ENCODE measurements at places on chromosomes 6 and 20.

- DNase-seq, result no peak
Observed at GRCh38 chr20:52379723-52380336, 188.3 kb upstream of the ZFP64 start.

GRCh38 chr6:74645108-74645849 is 560.6 kb downstream of the COL12A1 start:
- DNase-seq, result no peak

- DNase-seq, result no peak
Observed at GRCh38 chr6:154921482-154921881, 73.6 kb upstream of the TIAM2 start.

DNA sequence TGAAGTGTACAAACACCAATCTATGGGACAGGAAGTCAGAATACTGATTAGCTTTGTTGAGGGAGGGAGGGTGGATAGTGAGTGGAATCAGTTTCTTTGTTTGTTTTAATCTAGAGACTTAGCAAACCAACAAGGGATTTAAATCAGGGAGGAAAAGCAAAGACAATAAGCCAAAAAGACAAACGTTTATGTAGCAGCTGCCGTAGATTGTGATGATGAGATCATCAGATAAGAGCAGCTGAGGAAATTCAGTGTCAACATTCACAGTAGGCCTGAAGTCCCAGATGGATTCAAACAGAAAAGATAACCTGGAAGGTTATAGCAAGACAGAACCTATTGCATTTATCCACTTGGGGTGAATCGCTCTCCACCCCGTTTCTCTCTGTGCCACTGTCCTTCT is 104.9 kb upstream of the SYNDIG1 start:
- no peak for DNase-seq

DNA sequence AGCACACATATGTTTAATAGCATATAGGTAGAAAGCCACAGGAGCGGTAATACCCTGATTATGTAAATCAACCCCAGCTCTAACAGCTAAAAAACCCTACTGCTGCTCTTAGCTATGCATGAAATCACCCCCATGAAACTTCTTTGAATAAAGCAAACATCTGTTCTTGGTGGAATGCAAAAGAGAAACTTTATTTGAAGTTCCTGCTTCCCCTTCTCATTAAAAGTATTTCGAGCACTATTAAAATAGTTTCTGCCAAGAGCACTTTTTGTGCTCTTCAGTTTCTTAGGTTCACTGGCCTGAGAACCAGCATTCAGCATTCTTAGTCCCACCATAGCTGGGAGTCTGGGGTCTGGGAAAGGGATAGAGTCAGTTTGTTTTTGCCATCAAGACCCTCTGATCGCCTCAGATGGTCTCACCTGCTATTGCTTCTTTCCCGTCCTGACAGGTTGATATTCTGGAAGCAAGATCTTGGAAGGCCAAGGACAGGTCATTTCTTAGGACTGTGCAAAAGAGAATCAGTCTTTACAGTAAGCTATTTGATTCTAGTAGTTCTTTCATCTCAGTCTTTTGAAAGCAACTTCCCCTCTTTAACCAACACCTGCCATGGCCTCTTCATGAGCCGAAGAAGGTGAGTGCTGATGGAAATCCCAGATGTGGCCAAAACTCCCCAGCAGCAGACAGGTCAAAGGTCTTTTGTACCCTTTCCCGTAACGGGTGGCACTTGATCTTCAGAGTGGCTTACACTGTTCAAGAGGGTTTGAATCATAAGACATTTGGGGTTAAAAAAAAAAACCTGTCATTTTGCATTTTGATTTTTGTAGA is 76.5 kb upstream of the TMEM170B start:
- DNase-seq, result no peak

GRCh38 chr6:108847738-108848115 is 495 bp upstream of the ARMC2 start:
- DNase-seq, result no peak

DNA sequence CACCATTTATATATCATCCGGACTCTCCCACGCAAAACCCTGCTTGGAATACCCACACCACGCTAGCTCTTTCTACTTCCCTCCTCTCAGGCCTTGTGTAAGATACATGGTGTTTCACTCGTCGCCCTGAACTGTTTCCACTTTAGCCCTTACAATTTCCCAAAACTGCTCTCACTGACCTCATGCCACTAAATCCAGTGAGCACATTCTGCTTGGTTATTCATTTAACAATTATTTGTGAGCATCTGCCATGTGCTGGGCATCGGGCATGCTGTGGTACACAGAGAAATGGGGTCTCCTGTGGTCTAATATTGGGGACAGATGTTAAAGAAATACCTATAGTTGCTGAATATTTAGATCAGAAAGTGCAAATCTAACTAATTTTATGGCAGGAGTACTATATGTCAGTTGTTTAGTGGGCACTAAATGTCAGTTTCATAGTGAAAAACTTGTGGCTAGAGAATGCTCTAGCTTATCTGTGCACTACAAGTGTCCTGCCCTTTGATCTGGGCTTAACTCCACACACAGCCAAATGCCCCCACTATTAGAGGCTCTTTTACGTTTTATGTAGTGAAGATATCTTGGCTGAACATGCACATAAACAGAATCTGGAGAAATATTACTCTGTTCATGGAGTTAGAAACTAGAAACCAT is 41.0 kb downstream of the PLEKHG1 start:
- DNase-seq, result no peak

DNA sequence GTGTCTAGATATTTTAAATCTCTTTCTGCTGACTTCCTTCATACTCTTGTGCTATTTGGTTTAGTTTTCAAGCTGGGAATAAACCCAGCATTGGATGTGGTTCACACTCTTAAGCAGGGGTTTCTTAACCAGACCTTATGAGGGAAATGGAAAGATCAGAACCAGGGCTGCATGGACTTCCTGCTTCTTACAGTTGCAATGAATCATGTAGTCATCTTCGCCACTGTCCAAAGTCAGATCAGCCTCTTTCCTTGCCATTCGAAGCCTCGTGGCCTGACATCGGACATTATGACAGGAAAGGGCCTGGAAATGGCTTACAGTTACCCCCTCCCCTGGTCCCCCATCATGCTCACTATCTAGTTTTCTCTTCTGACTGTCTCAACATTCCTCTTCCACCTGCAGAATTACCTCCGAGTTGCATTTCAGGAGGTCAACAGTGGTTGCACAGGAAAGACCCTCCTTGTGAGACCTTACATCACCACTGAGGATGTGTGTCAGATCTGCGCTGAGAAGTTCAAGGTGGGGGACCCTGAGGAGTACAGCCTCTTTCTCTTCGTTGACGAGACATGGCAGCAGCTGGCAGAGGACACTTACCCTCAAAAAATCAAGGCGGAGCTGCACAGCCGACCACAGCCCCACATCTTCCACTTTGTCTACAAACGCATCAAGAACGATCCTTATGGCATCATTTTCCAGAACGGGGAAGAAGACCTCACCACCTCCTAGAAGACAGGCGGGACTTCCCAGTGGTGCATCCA is 16.8 kb upstream of the NAA20 start:
- DNase-seq, result no peak

DNA sequence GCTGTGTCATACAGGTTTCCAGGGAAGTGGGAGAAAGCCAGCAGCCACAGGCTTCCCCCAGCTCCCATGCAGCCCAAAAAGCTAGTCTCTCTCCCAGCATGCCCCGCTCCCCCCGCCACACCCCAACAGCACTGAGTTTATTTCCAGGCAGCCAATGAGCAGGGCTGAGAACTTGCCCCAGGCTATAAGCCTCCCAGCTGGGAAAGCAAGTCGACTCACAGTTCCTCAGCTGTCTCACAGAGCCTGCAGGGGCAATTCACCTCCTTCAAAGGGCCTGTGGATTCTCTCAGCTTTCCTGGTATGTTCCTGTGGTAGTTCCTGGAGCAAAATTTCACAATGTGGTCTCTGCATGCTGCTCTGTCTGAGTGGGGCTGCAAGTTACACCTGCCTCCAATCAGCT is 34.2 kb downstream of the PAX1 start:
- DNase-seq, result no peak

GRCh38 chr20:56171087-56172012 is 77.2 kb upstream of the MC3R start:
- DNase-seq, result no peak

- no peak for DNase-seq
Observed at GRCh38 chr6:32982702-32983492, 14.5 kb downstream of the BRD2 start.

- DNase-seq, result no peak
Observed at GRCh38 chr6:44011350-44011920, 115.8 kb downstream of the MRPL14 start.

DNA sequence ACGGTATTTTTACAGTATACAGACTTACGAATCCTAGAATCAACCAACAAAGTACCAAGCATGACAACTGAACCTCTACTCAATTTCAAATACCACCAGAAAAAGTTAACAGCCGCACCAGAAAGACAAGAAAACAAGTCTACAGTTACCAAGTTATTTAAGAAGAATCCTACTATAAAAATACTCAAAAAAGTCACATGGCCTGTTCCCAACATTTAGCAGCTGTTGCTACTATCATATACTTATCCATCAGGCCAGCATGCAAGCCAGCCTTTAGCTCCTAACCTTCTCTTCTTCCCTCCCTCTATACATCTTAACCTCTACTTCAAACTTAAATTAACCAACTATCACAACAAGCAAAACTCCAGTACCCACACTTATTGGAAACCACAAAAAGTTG is 1.9 kb downstream of the SYNCRIP start:
- DNase-seq, result no peak

GRCh38 chr20:37315452-37316110 is 26.1 kb downstream of the MANBAL start:
- no peak for DNase-seq

DNA sequence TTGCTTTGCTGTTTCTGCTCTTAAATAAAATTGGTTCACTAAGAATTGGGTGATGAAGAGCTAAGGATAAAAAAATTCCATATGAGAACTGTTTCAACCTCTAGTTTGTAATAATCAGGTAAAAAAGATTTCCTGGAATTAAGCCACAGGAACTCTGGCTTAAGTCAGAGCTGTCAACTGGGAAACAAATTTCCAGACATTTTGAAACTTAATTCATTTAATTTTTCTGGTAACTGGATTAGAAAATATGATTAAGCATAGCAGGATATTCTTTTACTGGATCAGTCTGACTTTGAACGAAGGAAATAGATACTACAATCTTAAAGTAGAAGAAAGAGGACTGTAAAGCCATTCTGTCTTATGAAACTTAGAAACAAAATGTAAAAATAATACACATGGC is 1.3 kb upstream of the VIP start:
- DNase-seq, result no peak

- no peak for DNase-seq
Observed at GRCh38 chr6:142871910-142872331, 73.1 kb downstream of the HIVEP2 start.

DNA sequence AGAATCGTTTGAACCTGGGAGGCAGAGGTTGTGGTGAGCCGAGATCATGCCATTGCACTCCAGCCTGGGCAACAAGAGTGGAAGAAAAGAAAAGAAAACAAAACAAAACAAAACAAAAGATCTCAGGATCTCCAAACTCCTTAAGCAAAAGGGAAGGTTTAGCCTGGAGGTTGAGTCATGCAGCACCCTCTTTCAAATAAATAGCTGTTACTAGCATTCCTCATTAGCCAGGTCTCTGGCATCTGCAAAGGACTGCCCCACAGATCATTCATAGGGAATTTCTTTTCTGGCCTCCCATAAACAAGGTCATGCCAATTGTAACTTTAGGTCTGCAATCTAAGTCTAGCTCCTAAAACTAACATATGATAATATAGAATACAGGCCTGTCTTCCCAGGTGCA is 37.2 kb downstream of the EDN1 start:
- DNase-seq, result no peak

DNA sequence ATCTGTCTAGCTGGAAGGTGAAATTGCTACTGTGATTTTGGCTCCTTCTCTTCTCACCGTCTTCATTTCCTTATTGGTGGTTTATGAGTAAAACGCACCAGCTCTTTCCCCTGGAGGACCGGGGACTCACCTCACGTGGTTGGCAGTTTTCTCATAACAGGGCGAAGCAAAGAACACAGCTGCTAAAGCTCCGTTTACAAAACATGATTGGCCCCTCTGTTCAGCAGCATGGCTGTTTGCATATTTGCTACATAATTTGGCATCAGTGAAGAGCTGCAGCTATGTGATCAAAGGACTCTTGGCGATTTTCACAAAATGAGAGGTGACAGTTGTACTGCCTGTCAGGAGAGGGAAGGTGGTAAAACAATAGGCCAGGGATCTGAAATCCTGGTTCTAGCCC is 20.5 kb upstream of the TMEM181 start:
- no peak for DNase-seq

DNA sequence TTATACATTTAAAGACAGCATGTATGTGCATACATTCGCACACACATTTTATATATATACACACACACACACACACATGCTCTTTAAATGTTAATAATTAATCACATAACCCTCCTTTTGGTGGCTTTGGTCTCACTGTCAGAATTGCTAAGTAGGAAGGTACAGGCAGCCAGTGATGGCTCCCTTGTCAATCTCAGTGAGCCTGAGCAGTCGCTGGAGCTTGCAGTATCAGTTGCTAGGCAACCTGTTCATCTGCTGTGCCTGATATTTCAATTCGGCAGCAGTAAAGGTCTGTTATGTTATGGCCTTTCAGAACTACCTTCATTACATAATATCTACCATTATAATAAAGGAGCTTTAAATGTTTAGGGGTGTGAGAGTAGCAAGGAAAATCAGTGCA is 374.3 kb downstream of the LMBRD1 start:
- DNase-seq, result no peak

DNA sequence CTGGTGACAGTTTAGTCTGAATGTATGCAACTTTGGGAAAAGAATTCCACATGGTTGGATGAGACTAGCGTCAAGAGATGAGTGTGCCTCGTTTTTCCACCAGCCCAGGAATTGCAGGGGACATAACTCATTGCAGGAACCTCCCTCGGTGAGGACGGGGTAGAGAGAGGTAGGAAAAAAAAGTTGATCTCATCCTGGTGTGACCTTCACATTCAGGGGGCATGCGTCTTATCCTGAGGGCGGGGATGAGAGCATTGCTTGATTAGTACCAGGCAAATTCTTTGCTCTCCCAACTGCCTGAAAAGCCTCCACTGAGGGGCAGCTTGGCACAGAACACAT is 11.8 kb downstream of the TLDC2 start:
- no peak for DNase-seq

- DNase-seq, result no peak
Observed at GRCh38 chr20:25439328-25439727, 31.9 kb downstream of the GINS1 start.

DNA sequence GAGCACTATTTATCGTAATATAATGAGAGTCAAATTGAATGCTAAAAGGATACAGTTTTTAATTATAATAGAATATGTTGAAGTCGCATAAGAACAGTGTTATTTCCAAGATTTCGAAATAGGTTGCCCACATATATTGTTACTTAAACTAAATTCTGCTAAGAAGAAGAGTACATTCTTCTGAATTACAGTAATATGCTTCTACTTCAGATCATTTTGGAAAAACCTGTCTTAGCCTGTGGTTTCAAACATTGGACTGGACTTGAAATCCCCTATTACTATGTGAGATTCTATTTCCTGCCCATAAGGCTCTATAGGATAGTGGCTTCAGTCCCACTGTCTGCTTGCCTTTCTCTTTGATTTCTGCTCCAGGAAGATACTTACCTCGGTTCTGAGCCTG is 137.2 kb downstream of the B3GAT2 start:
- DNase-seq, result no peak

- DNase-seq, result no peak
Observed at GRCh38 chr6:144178323-144178722, 28.0 kb downstream of the STX11 start.
